ENCODE measurements at places on chromosomes 7 and 10.

DNA sequence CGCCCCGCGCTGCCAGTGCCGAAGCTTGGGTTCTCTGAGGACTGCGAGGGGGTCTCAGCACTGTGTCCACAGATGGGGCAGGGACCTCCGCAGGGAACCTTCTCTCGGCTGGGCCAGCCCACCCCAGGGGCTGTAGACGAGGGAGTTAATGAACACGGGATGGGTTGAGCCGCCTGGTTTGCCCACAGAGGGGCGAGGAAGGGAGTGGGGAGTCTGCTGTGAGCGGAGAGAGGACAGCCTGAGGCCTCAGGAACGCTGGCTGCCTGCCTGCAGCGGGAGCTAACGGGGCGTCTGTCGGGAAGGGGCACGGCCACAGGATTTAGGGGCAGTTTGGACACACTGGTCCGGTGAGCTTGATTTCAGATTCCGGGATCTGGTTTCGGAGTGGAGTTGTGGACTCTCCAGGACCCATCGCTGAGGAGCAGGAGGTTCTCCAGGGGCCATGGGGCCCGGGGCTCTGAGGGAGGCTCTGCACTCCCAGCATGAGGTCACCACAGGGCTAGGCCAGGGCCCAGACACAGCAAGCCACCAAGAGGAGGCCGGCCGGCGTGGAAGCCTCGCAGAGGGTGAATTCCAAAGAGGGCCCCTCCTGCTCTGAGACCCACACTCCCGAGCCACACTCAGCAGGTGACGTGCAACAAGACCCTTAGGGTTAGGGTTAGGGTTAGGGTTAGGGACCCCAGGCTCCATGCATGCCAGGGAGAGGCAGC lies 19.0 kb upstream of the FAM20C start:
- DNase-seq: no peak

DNA sequence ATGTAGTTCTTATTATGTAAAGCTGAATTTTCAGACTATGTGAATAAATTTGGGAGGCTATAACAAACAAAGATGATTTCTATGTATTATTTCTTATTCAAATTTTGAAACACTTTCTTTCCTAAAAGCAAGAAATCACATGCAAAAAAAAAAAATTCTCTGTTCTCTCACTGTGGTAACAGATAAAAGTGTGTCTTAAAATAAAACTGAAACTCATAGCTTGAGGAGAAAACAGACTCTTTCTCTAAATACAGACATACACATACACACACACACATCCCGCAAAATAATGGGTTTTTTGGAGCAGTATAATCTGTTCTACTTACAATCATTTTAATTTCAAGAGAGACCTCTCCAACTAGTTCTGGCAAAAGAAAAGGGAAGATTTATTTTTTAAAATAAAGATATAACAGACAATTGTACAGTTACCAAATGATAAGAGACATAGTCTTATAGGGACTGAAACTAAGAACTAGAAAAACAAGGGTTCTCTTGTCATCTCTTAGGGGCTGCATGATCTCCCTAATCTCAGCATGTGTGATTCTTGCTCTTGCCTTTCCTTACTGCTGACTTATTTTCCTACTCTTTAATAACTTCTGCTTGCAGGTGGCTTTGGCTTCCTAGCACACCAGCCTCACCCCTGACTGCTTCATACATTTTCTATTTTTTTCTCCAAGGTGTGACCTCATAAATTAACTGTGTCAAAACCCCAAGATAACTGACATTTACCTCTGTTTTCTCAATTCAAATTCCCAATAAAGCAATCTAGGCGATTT lies 483.5 kb upstream of the POT1 start:
- DNase-seq: no peak

DNA sequence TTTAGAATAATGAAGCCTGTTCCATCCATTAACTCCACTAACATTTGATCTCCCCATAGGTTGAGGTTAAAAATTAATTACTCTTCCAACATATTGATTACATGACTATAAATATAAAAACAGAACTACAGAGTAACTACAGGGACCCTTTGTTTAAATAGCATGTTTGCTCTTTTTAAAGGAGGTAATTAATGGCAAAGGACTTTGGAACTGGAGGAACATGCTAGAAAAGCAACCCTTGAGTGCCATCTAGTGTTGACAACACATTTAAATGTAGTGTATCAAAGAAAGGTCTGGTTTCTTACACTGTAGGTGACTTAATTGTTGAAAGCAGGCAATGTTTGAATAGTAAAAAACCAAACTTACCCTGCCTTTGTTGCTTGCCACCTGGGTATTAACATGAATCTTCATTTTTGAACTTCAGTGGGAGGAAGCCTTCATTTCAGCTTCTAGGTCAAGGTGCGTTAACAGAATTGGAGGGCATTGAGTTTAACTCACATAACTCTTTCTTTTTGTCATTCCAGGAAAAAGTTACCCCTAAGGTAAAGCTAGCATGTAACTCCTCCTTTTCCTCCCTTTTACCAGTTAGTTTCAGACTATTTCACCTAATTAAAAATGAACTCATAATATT lies 52.6 kb upstream of the CAPZA2 start:
- DNase-seq: peak; percentile 67

GRCh38 chr10:122089311-122090017 lies 100.5 kb downstream of the TACC2 start:
- no peak for DNase-seq

GRCh38 chr7:44727937-44728262 lies 20.7 kb upstream of the ZMIZ2 start:
- no peak for DNase-seq

DNA sequence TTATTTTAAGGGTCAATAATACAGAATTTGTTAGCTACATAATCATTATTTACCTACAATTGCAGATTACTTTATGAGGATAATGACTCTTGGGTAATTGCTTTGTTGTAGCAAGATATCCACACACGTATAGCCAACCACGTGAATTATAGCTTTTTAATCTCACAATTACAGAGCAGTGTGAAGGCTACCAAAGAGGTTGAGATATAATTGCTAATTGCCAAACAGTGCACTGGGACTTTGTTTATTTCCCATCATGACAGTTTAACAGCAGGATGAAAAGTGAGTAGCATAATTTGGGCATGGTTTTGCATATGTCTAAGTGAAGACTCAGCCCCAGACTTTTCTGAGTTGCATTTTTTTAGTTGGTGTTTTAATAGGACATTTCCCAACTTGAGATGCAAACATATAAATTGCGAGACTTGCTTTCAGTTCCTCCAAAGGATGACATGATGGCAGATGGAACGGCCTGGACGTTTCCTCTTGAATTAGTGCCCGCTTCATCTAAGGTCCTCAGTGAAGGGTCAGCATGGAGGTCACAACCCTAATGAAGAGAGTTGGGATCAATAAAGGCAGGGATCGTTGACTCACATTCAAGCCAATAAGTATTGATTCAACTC lies 180.7 kb upstream of the GPR26 start:
- DNase-seq: no peak

GRCh38 chr10:115171392-115171960 lies 78.3 kb downstream of the ATRNL1 start:
- DNase-seq: no peak
